CD4-positive, alpha-beta T cell treated with Interleukin-2 at 100 ng/mL for 4 hours (primary cell): ENCODE measurements at places on chromosomes 12 and 14.

- peak; percentile 68 for DNase-seq
Measured at GRCh38 chr12:89051065-89051677, 301.1 kb downstream of the DUSP6 start.

- no peak for DNase-seq
Measured at GRCh38 chr12:69686731-69687130, 12.4 kb downstream of the BEST3 start.

- DNase-seq: no peak
Measured at GRCh38 chr14:71208702-71209357, 301.6 kb downstream of the PCNX1 start.

- DNase-seq: no peak
Measured at GRCh38 chr14:23436327-23437132, 1.1 kb upstream of the MYH7 start.

DNA sequence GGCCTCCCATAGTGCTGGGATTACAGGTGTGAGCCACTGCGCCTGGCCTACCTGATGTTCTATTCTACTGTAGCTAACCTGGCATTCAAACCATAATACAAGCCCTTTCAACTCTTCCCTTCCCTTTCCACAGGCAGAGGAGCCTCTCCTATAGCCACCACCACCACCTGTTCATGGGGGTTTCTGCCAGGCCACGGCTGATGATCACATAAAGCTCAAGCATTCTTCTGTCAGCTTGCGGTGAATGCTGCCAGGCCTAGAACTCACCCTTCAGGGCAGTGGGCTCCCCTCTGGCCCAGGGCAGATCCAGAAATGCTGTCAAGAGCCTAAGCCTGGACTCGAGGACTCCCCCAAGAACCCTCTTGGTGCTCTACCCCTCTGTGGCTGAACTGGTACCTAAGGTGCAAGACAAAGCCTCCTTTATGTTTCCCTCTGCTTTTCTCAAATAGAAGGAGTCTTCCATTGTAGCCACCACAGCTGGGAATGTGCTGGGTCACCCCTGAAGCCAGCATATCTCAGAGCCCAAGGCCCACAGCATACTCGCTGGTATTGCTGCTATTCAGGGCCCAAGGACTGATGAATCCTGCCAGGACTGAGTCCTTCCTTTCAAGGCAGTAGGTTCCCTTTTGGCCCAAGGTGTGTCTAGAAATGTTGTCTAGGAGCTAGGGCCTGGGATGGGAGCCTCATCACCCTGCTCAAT, 3.4 kb upstream of the DLGAP5 start:
- DNase-seq: no peak

DNA sequence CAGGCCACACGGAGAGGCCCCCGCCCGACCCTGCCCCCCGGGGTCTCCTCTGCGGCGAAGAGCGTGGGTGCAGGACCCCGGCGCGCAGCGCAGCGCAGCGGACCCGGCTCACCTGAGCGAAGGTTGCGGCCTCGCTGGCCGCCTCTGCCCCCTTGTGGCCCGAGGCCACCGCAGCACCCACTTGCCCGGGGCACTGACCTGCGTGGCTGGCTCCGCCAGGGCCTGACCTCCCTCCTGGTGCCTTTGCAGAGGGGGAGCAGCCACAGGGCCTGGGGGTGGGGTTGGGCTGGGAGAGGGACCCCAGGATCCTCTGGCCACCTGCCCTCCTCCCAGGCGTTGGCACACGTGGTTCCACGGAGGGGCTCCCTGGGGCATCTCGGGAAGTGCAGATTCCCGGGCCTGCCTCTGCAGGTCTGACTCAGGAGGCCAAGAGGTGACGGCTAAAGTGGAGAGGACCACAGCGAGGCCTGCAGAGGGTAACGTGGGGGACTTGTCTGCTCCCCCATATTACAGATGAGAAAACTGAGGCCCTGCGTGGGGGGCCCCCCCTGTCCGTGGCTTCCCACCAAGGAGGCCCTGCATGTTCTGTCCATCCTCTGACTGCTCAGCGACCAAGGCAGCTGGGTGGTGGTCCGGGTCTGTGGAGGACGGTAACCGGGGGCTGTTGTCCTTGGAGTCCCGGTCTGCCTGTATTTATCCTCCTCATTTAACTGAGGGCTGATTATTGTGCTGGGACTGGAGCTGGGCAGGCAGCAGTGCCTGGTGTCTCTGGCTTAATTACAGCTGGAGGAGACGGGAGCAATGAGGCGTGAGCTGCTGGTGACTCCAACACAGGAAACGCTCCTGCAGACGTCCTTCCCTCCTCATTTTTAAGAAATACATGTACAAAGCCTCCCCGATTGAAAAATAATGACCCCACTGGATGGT, 67.9 kb upstream of the BEGAIN start:
- DNase-seq: peak; percentile 25

DNA sequence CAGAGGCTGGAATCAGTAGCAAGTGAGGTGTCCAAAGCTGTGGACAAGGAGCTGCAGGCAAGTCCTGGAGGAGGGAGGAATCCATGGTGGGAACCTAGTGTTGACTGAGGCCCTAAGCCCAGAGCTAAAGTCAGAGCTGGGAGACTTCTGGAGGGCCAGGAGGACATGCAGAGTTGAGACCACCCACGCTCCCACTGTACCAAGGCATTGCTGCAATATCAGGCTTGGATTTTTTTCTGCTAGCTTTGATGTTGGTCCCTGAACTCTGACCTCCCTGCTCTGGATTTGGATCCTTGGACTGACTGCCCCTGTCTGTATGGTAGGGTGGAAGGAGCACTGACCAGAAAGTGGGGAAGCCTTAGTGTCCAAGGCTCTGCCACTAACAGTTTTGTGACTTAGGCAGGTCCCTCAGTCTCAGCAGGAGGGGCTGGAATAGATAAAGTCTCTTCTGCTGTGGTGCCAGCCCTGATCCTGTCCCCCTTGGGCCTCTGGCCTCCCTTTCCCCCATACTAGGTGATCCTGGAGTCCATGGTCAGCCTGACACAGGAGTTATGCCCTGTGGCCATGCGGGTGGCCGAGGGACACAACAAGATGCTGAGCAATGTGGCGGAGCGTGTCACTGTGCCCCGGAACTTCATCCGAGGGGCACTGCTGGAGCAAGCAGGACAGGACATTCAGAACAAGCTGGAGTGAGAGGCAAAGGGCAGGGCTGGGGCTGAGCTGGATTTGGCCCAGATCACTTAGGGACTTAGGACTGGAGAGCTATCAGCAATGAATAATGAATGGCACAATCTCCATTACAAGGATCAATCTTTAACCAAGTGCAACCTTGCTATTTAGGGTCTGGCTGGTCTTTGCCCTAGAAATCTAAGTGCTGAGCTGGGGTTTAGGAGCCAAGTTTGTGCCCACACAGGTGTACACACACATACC, 9.4 kb downstream of the CARMIL3 start:
- DNase-seq: no peak

DNA sequence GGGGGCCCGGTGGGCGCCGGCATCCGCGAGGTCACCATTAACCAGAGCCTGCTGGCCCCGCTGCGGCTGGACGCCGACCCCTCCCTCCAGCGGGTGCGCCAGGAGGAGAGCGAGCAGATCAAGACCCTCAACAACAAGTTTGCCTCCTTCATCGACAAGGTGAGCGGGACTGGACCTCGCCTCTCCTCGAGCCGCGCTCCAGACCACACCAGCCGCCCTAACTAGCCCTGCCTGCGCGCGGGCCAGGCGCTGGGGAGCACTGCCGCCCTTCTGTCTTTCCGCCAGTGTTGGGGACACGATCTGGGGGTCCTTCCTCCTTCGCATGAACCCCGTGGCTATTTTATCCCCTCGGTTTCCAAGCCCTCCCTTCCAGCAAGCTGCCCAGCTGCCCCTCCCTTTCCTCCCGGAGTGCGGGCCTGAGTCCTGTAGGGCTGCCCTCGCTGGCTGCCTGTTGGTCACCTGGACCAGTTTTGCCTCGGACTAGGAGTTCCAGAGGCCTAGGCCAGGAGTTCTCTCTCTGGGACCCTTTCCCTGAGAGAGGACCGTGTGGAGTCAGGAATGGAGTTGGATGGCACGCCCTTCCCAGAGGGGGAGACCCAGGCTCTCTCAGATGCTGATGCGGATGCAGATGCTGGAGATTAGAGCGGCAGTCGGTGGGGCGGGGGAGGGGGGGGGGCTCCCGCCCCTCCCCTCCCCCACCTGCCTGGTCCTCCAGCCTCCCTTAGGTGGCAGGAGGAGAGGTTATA, 592 bp downstream of the KRT7 start:
- no peak for DNase-seq

- DNase-seq: no peak
Measured at GRCh38 chr14:101573289-101573688, 12.0 kb downstream of the DIO3 start.

GRCh38 chr12:108664338-108665258, 30.9 kb upstream of the SELPLG start:
- peak; percentile 94 for DNase-seq

DNA sequence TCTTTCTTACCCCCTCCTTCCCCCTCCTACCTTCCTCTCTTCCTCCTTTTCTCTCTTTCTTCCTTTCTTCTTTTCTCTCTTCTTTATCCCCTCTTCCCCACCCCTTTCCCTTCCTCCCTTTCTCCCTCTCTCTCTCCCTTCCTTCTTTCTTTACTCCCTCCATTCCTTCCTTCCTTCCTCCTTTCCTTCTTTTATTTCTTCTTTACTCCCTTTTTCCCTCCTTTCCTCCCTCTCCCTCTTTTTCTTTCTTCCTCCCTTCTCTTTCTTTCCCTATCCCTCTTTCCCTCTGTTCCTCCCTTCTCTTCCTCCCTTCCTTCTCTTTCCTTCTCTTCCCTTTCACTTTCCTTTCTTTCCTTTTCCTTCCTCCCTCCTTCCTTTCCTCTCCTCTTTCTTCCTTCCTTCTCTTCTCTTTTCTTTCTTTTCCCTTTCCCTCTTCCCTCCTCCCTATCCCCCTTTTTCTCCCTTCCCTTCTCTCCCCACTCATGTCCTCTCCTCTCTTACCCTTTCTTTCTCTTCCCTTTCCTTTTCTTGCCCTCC, 302.3 kb upstream of the TBX3 start:
- no peak for DNase-seq

GRCh38 chr12:4685317-4685716, 34.9 kb upstream of the GALNT8 start:
- no peak for DNase-seq

DNA sequence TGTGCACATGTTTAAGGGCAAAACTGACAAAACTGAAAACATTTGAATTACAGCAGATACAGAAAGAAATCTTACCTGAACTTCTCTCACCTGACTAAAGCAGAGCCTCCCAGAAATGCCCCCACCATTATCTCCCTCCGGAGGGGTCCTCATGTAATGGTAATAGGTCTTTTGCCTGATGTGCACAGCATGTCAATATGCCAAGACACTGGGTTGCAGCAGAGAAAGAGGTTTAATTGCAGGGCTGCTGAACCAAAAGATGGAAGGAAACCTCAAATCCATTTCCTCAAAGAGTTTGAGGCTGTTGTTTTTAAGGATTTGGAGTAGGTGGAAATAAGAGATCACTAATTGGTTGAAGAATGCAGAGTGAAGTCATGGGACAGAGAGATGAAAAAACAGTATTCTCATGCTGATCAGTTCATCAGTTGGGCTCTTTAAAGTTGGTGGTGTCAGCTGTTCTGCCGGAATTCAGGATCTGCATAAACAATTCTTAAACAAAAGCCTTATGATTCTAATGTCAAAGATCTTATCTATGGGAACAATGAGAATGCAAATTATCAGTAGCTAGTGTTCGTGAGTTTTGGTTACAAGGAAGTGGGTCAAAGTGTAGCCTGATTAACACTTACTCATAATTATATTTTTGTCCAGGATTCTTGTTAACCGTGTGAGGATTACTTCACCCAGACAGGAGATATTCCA, 18.2 kb downstream of the ANG start:
- DNase-seq: no peak

DNA sequence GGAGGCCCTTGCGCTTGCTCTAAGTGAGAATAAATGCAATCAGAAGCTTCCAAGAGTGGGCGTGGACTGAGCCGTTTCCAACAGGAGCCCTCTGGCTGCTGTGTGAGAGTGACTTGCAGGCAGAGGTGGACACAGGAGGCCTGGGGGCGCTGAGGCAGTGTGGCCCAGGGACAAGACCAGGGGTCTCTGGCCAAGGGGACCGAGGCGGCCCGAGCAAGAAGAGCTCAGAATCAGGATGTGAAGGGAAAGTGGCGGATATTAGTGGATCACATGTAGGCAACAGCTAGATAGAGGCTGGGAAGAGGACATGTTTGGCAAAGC, 8.6 kb downstream of the RIMBP2 start:
- no peak for DNase-seq

GRCh38 chr12:51942501-51943000, 8.9 kb upstream of the ACVR1B start:
- no peak for DNase-seq

GRCh38 chr12:72622556-72622955, 350.4 kb downstream of the TRHDE start:
- no peak for DNase-seq

GRCh38 chr12:110869026-110869425, 22.2 kb downstream of the CCDC63 start:
- no peak for DNase-seq

GRCh38 chr12:28535216-28535615, 345.0 kb downstream of the CCDC91 start:
- no peak for DNase-seq

- DNase-seq: no peak
Measured at GRCh38 chr12:75834591-75834990, 197.0 kb downstream of the PHLDA1 start.

DNA sequence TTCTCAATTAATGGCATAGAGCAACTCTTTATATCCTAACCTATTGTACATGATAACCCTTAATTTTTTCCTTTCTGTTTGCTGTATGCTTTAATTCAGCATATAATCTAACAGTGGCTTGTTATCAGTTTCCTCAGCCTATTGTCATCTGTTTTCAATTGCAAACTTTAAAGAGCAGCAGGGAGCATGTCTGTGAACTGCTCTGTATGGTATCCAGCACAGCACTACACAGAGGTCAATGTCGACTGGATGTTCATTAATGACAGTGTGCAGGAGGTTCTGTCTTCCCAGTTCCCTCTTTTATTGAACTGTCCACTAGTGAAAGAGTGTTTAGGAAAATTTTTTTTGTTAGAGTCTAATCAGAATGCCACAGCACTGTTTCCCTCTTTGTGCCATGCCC, 609.1 kb downstream of the SOX5 start:
- DNase-seq: no peak

- no peak for DNase-seq
Measured at GRCh38 chr12:51171884-51172514, 936 bp downstream of the TFCP2 start.

DNA sequence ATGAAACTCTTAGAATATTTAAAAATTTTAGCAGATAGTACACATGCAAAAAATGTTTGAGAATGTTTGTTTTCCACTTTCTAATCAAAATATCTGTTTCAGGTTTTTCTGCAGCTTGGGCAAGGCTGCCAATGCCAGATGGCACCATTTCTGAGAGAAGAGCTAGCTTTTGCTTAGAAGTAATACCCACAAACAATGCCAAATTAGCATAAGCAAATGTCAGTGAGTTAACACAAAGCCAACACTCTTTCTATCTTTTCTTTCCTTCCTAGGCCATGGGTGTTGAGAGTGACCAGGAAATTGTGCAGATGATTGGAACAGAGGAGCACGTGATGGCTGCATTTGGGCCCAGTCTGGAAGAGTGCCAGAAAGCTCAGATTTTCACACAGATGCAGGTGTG, 35.2 kb downstream of the POLR3B start:
- DNase-seq: no peak

DNA sequence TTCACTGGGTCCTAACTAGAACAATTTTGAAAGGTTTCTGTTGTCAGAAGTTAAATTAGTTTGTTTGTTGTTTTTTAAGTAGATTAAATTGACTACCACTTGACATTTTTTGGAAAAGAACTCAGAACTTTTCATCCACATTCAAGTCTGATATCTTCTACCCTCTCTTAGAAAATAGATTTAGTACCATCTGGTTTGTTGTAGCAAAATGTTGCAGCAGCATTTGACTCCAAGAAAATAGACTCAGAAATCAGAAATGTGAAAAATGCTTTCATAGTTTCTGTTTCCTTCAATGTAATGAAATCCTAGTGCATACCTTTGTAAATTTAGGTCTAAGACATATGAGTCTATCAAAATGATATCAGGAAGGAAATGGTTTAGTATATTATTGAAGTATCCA, 256.3 kb upstream of the CLEC14A start:
- DNase-seq: no peak
